Neural progenitor cell (in vitro differentiated cells): ENCODE measurements at places on chromosomes 7 and 10.

DNA sequence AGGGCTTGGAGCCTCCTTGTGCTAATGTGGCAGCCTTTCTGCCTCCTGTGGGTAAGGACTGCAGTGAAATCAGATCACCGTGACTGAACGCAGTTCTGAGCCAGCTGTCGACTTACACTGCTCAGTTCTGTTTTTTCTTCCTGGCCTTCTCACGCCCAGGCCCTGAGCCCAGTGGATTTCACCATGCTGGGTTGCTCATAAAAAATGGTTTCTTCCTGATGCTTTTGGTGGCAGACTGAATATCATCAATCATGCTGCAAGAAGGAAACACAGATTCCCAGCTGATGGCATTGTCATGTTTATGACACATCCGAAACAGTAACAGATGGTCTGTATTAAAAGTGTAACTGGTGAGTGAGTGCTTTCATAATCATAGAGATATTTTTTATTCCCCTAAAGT, 389.6 kb downstream of the GALNT17 start:
- DNase-seq: no peak

DNA sequence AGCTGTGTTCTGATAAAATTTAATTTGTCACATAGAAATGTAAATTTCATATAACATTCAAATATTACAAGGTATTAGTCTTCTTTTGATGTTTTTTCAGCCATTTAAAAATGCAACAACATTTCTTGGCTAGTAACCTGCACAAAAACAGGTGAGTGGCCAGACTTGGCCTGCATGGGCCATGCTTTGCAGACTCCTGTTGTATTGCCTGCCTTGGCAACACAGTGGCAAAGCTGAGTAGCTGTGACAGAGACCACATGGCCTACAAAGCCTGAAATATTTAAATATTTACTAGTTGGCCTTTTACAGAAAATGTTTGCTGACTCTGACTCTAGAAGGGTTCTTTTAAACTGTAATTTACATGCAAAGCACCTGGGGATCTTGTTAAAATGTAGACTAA, 13.5 kb upstream of the TBX20 start:
- DNase-seq: no peak

GRCh38 chr7:111855842-111856227, 293.5 kb upstream of the IMMP2L start:
- DNase-seq: peak; percentile 11

GRCh38 chr7:80916770-80917741, 1.8 kb downstream of the SEMA3C start:
- no peak for DNase-seq

DNA sequence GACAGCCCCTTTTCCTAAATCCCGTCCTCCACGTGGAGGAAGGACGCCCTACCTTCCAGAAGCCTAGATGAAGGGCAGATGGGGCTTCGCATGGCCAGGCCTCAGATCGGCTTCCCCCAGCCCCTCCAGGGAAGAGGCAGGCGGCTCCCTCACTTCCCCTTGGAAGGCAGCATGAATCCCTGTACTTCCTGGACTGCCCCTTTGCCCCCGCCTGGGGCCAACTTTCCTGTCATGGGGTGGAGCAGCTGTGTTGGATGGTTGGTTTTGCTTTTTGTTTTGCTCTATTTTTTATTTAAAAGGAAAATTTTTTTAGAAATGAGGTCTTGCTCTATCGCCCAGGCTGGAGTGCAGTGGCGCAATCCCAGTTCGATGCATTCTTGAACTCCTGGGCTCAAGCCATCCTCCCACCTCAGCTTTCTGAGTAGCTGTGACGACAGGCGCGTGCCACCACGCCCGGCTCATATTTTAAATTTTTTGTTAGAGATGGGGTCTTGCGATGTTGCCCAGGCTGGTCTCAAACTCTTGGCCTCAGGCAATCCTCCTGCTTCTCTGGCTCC, 27.2 kb downstream of the GTF2IRD1 start:
- no peak for DNase-seq

DNA sequence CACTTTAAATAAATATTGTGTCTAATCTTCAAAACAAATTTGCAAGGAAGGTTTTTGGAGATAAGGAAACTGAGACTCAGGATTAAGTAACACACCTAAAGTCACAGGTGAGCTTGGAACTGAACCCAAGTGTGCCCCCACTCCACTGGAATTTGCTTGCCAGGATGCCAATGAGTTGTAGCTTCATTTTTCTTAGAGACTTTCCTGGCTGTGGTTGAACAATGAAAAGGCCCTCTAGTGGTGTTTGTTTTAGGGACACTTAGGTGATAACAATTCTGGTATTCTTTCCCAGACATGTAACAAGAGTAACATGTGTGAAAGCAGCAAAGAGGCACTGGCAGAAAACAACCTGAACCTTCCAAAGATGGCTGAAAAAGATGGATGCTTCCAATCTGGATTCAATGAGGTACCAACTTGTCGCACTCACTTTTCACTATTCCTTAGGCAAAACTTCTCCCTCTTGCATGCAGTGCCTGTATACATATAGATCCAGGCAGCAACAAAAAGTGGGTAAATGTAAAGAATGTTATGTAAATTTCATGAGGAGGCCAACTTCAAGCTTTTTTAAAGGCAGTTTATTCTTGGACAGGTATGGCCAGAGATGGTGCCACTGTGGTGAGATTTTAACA, 1.5 kb downstream of the IL6 start:
- peak; percentile 51 for DNase-seq

DNA sequence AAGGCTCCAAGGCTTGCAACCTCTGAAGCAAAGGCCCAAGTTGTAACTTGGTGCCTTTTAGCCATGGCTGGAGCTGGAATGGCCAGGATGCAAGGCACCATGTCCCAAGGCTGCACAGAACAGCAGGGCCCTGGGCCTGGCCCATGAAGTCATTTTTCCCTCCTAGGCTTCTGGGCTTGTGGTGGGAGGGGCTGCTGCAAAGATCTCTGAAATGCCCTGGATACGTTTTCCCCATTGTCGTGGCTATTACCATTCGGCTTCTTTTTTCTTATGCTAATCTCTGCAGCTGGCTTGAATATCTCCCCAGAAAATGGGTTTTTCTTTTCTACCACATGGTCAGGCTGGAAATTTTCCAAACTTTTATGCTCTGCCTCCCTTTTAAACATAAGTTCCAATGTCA, 234.2 kb downstream of the CDK14 start:
- no peak for DNase-seq

DNA sequence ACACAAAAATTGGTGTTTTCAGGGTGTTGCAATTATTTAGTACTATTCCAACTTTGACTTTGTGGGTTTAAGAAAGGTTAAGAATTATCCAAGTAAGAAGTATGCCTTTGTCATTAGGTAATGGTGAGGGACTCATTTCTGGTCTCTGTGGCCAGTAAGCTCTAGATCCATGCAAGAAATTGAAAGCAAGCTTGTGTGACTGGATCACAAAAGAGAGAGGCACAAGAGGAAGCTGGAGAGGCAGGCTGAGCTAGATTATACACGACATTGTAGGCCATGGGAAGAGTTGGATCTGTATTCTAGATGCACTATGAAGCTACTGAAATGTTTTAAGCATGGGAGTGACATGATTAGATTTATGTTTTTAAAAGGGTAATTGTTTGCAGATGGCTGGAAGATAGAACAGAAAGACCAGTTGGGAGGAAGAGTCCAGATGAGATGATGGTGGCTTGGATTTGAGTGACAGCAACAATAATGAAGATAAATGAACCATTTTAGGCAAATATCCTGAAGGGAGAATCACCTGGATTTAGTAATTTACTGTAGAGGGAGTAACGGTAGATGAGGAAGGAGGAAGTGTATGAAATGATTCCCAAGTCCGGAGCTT, 50.0 kb downstream of the CALD1 start:
- DNase-seq: no peak

- DNase-seq: no peak
Observed at GRCh38 chr7:82036146-82036886, 266.5 kb upstream of the HGF start.

DNA sequence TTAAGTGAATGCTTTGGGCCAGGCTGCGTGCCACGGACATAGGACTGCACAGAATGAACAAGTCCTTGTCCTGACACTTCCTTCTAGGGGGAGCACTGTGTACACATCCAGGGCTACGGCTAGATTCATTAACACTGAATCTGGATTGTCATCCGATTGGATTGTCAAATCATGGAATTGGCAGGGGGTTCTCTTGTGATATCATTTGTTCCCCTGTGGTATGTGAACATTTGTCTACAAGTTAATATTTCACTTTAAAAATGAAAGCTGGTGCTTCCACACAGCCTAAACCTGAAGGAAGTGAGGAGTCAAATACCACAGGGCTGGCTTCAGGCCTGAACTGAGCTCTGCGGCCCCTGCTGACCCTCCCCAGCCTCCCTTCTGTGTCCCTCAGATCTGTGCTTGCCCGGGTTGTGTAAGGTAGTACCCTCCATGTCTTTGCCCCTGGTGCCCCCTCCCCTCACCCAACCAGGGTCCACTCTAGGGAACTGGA, 75.6 kb downstream of the SNX10 start:
- DNase-seq: no peak

- no peak for DNase-seq
Observed at GRCh38 chr7:11486271-11486670, 345.7 kb downstream of the THSD7A start.

- peak; percentile 88 for DNase-seq
Observed at GRCh38 chr7:134778941-134779740, at the start of gene CALD1. Gene CALD1, plus strand, starts transcription at chr7:134779634. Its CDS starts 88,100 bp downstream, at chr7:134867734.

- peak; percentile 11 for DNase-seq
Observed at GRCh38 chr7:28784171-28784902, 173.8 kb downstream of the TRIL start.

GRCh38 chr10:89783406-89783805, 82.0 kb downstream of the KIF20B start:
- no peak for DNase-seq

- no peak for DNase-seq
Observed at GRCh38 chr7:77315182-77315591, 101.0 kb downstream of the GSAP start.

DNA sequence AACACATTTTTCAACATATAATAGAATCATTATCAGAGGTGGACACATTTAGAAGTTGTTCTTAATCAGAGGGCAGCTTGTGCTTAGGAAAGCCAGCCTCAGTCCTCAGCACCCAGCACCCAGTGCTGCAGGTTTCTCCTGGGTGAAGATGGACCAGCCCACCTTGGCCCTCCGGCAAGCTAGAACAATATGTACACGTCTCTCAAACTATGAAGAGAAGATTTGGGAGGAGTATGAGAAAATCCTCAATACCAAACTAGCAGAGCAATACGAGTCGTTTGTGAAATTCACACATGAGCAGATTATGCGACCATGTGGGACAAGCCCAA, 13.5 kb upstream of the RALA start:
- no peak for DNase-seq

GRCh38 chr10:35743851-35744250, 101.8 kb upstream of the FZD8 start:
- DNase-seq: no peak

DNA sequence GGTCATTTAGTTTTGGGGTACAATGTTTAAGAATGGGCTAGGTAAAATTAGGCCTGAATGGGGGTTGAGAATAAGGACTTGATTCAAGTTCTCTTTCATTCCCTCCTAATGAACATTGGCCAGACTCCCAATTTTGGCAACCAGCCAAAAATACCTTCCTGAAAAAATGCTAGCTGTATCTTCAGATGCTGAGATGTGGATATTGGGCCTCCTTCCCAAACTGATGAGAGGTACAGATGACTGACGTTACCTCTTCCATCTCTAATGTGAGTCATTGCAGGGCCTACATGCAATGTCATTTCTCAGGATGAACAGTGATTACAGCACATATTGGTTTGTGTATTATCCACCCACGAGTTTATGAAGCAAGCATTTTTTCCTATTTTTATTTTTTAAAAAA, 151.6 kb downstream of the SND1 start:
- no peak for DNase-seq

DNA sequence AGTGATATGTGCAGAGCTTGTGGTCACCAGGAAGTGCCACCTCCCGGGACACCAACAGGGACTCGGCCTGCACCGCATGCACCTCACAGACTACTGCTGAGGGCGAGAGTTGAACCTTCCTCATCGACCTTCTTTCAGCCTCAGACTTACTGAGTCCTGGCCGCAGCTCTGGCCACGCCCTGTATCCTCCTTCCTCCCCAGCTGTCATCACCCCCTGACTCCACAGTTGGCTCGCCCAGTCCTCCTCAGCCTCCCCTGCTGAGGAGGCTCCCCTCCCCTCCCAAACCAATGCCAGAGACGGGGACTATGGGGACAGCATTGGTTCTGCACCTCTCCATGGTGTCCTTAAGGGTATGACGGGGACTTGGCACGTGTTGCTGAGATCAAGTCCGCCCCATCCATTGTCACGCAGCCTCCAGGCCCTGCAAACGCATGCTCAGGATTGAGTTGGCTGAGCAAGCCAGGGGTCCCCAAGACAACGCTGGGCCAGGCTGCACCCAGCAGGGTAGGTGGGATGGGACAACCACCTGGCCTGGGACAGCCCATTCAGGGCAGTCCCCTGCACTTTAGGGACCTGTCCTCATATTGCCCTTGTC, 49.0 kb downstream of the YKT6 start:
- DNase-seq: no peak

DNA sequence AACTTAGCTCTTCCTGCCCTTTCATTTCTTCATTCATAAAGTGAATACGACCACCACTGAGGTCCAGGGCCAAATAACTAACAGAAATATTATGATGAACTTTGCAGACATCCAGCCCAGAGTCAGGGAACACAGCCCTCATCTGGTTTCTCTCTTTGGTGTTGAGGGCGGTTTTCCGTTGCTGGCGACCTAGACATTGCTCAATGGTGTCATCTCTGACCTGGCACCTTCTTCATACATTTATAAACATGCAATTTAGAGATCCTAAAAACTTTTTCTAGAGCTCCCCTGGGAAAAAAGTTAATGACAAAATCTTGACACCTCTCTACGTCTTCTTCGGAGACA, 324 bp upstream of the TET1 start:
- no peak for DNase-seq

DNA sequence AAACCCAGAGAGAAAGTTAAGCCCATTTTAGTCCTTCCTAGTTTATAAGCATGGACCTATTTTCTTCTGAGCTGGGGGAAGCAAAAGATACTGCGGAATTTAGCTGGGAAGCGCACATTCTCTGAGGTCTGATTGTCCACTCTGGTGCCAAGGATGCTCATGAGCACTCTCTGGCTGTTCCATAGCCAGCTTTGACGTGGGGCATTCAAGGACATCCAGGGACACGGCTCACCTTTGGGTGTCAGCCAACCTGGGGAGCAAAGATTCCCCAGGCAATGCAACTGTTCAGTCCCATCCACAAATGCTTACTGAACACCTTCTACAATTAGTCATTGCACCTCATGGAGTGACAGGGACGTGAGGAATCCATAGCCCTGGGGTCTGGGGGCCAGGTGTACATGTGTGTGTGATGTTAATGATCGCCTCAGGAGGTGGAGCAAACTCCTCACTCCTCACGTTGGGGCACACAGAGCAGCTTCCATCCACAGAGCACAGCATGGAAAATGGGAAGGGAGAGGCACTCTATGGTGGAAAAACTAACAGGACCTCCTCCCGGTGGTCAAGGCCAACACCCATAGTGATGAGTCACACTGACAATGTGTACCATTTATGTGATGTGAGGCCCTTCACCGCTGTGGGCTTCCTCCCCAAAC, 67.5 kb upstream of the IGFBP3 start:
- DNase-seq: no peak

DNA sequence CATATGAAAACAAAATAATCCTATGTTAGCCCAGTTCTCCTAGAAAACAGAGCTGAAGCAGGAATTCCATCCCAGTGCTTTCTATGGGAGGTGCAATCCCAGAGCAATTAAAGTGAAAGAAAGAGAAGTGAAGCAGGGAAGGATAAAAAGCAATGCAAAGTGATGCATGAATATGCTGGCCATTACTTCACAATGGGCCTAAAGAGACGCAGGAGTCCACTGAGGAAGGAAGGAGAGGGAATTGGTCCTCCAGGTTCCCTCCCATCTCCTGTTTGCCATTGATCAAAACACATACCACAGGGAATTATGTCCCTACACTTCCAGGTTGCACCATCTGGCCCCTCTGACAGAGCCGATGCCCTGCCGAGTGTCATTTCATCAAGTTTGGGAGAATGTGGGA, 392.2 kb upstream of the NFE2L3 start:
- DNase-seq: peak; percentile 42
